ENCODE measurements at places on chromosomes 3 and 15.

DNA sequence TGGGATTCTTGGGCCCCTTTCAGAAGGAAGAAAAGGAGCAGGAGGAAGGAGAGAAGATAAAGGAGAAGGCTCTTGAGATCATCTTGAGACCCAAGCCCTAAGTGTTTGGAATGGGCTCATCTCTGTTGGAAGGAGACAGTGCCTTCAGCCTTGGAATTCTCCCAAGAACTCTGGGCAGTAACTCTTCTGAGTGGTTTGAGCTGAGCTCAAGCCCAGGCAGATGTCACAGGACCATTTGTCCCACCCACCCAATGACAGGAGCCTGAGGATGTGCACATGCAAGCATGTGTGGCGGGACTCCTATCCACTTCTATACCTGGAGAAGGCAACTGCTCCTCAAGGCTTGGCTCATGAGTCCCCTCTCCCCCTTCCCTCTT lies 14.6 kb upstream of the TMEM40 start:
- no peak for DNase-seq

DNA sequence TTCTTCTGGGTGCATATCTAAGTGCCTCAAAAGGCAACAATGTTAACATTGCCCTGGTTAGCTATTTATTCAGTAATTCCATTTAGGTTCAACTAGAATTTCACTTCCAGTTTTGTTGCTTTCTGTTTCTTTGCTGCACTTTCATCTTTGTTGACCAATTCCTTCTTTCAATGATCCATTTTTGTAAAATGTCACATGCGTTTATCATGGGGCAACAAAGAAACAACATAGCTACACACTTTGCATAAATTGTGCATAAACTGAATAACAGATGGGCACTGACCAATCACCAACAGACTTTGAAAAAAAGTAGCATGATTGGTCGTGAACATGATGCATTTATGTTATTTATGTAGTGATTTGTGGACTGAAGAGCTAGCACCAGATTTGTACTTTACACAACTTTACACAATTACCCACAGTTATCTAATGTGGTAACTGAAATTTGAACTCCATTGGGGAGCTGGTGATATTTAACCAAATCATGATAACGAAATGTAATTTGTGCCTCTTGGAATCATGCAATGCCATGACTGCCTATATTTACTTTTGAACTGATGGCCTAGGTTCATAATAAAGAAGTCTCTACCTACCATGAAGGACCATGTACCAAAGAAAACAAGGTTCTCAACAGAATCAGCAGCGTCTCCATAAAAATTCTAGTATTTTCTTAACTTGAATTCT lies 7.1 kb upstream of the CPOX start:
- DNase-seq, result no peak

DNA sequence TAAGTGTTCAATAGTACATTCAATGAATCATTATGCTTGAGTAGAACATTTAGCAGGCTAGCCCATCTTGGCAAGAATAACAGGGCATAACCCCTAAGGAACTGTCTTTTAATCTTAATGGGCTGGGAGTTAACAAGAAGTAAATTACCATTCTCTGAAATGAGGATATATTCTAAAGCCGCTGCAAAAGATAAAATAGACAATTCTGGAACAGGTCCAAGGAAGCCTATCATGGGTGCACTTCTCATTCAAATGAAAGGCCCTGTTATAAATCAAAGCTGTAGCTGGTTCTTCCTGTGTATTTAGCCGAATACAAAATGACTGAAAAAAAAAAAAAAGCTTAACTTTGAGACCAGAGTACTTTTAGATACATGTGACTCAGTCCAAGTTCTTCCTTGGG lies 15.6 kb downstream of the MTHFS start:
- DNase-seq, result no peak

DNA sequence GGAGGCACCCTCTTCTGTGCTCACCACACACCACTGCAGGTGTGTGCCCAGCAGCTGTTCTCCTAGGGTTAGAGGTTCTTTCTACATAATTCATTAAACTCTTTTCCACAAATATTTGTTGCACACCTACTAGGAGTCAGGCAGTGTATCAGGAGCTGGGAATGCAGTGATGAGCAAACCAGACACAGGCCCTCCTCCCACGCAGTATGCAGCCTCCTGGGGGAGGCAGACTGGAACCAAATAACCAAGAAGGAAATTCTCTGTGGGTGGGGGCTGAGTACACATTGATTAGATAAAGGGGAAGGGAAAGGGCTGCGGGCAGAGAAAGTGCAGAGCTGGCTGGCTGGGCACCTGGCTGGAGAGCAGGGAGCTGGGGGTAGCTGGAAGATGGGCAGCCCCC lies 18.5 kb upstream of the C3orf22 start:
- no peak for DNase-seq

- no peak for DNase-seq
Observed at GRCh38 chr3:193962986-193963685, 172.8 kb upstream of the HES1 start.

DNA sequence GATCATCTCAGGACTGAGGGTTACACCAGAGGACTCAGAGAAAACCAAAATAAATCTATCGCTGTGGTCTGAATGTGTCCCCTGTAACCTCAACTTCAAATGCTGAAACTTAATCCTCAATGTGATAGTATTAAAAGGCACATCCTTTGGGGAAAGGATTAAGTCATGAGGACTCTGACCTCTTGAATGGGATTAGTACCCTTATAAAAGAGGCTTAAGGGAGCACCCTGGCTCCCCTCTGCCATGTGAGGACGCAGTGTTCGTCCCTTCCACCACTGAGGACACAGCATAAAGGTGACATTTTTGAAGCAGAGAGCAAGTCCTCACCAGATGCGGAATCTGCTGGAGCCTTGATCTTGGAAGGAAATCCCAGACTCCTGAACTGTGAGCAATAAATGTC lies 39.5 kb downstream of the SRPRB start:
- no peak for DNase-seq

All from activated T-cell treated with anti-CD3 and anti-CD28 coated beads for 24 hours (primary cell).